Astrocyte (in vitro differentiated cells and primary cell): ENCODE measurements at places on chromosomes 2 and 18. TPM values are rescaled to one million over a fixed set of nuclear protein-coding genes. Genes with fewer than 3 reads are reported as not detected.

DNA sequence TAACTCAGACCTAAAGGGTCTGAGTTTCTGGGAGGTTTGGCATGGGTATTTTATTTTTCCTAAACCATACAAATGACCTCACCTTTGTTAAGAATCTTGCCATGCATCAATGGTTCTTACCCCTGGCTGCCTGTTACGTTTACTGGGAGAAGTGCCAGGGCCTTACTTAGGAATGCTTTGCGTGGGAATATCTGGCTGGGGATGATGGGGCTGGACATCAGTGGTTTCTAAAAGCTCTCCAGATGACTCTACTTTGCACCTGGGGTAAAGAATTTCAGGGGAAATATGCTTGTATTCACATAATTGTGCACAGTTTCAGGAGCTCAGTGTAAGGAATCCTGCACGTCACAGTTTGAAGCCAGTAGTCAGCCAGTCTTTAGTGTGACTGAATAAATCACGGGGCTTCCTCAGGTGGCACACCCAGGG is 18.2 kb upstream of the DAW1 start:
- peak; percentile 99 for DNase-seq

DNA sequence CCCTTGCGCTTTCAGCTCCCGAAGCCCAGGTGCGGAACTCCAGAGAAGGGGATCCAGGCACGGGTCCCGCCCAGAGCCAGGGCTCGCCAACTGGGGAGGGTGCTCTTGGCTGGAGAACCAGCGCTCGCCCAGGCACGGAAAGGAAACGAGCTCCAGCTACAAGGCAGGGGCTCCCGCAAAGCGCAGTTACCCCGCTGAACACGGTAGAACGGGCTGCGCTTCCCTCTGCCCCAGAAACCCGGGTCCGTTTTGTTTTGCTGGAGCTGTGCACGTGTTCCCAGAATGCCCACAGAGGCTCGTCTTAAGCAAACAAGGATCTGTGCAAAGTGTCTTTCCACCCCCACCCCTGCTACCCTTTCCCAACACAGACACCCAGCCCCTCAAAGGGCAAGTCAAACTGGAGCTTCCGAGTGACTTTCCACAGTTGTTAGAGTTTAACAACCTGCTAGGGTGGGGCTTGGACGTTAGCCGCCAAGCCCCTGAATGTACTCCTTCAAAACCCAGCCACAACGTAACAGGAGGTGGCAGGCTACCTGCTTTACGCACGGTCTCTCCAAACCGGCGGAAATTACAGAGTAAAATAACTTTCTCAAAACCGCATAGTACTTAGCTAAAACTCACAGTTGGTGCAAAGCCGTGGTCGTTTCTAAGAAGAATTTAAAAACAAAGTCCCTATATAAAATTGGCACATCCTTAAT is 775 bp downstream of the RNF125 start:
- peak; percentile 44 for DNase-seq

GRCh38 chr18:63249771-63250170 is 69.8 kb downstream of the BCL2 start:
- no peak for DNase-seq

DNA sequence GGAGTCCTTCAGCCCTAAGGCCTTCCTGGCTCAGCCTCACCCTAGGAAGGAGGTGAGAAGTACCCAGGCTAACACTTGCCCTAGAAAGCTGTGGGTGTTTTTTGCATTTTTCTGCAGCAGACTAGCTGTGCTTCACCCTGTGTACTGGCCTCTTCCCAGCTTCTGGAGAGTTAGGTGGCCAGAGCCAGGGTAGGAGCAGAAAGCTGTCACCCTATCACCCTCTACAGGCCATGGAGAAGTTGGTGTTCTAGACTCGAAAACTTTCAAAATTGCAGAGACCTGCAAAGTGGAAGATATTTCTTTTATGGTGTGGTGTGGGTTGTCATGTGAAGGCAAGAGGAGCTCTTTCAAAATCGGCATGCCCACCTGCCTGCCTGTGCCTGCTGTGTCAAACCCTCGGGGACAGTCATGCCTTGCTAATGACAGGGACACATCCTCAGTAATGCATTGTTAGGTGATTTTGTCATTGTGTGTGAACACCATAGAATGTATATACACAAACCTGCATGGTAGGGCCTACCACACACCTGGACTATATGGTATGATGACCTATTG is 29.8 kb downstream of the EHD3 start:
- no peak for DNase-seq

DNA sequence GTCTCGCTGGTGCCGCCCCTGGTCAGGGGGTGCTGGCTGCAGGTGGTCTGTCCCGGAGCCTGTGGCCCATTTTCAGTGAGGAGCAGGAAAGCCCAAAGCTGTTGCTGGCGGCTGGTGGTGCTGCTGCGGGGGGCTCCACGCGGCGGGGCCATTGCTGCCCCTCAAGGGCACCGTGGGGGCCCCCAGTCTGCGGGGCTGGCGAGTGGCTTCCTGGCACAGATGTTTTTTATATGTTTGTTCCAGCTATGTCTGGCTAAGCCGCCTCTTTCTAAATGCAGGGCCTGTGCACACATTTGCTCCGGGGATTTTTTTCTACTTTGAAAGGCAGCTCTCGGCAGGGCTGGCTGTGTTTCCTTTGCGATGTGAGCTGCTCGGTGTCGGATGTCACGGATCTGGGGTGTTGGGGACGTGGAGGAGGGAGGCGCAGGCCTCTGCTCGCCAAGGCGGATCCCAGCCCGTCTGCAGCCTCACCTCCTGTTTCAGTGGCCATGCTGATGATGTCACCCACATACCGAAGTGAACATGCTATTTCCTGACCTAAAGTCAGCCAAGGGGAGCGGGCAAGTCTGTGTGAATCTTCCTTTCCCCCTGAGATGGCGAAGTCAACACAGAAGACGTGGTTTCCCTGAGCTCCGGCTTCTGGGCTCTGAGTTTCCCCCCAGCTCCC is 112.0 kb upstream of the CTDP1 start:
- DNase-seq: peak; percentile 98

DNA sequence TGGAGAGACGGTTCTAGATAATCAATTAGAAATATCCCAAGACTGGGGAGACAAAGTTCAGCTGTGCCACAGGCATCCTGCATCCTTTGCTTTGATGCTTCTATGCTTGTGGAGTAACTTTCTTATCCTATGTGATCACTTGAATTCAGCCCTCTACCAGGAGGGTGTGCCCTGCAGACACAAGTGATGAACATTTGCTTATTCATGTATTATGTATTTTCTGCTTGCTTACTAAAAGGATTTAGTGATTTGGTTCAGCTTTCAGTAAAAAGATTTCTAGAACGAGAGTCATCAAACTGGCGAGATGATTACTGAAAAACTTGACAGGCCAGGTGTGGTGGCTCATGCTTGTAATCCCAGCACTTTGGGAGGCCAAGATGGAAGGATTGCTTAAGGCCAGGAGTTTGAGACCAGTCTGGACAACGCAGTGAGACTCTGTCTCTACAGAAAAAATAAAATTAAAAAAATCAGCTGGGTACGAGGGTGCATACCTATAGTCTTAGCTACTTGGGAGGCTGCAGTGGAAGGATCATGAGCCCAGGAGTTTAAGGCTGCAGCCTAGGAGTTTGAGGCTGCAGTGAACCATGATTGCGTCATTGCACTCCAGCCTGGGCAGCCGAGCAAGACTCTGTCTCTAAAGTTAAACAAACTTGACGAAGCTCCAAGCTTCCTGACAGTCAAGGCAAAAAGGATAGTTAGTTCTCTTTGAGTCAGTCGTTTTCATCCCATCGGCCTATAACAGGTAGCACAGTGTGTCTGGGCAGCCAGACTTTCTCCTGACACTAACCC is 13.3 kb downstream of the HK2 start:
- DNase-seq: no peak

DNA sequence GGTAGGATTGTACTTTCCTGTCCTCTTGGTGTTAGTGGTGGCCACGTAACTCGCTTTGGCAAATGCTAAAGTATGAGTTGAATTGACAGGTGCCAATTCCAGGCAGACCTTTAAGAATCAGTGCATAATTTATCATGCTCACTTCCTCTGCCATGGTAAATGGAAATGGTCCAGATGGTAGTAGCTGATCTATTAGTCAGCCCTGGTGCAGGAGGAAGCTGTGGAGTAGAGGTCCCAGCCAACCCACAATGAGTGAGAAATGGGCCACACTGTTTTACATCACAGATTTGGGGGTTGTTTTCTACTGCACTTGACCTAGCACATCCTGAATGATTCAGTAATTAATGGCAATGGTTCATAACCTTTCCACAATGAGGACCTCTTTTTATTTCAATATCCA is 104.4 kb downstream of the RGPD3 start:
- DNase-seq: no peak

GRCh38 chr2:224711859-224712665 is 4.1 kb downstream of the CCDC195 start:
- DNase-seq: peak; percentile 34

GRCh38 chr2:16326711-16327300 is 338.8 kb downstream of the CYRIA start:
- no peak for DNase-seq

DNA sequence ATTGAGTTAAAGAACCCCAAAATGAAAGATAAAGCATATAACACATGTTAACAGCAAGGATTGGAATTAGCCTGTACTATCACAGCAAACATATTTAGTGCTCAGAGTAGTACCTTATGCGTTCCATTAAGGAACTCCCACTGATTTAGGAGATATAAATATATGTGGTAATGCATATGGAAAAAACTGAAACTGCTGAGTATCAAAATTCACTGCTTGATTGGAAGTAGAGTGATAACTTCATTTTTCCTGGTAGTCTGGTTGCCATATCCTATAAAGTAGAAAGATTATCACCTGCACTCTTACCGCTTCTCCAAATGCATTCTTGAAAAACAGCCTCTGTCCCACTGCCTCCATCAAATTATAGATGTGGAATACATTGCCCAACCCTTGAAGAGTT is 95.1 kb upstream of the FOSL2 start:
- no peak for DNase-seq

DNA sequence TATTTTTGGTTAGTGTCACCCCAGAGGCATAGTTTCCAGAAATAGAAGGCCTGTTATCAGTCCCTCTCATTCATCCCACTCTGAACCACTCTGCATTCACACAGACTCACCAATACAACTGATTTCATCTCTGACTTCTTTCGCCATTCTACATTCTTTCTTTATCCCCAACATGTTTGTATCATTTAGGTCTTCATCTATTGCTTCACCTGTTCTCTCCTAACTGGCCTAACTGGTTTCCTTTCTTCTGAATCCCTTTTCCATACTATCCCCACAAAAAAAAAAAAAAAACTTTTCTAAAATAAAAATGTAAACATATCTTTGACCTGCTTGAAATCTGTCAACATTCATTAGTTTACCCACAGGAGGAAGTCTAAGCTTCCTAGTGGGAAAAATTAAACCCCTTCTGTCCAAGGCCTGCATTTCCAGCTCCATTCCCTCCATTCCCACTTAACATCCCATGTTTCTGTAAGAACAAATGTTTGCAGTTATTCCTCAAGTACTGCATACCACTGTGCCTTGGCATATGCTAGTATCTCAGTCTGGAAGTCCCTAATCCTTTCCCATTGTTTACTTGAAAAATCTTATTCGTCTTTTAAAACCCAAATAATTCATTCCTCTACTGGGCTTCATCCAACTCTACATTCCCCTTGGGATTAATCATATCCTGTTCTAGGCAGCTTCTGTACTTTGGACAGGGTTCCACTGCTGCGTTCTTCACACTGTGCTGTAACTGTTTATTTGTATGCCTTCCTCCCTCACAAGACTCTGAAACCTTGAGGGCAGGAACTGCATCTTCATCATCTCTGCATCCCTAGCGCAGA is 68.5 kb downstream of the FIGN start:
- DNase-seq: peak; percentile 97

GRCh38 chr2:53786705-53787613 is at the start of the genes ASB3 and ERLEC1:
Gene ASB3 (minus strand): TSS chr2:53786953. CDS start chr2:53765572, 21,381 bp downstream.
Gene ERLEC1 (plus strand): TSS chr2:53787044. CDS start chr2:53787211, 167 bp downstream.
- peak; percentile 78 for DNase-seq

CASP10 gene
- 0.43 and 1.2 TPM in 2 replicates for total RNA-seq

TFCP2L1 gene
- total RNA-seq: 0.05 TPM in 1 of 2 replicates, not detected in the other

NR4A2 gene
- total RNA-seq: 1.2 and 1.3 TPM in 2 replicates

WDR54 gene
- total RNA-seq: 14.8 and 17.5 TPM in 2 replicates

C1GALT1C1L gene
- total RNA-seq: not detected in 2 replicates

ERICH2 gene
- 1.7 and 1.9 TPM in 2 replicates for total RNA-seq

IL18R1 gene
- 2.4 and 4.4 TPM in 2 replicates for total RNA-seq

TCF4 gene
- total RNA-seq: 105 and 115 TPM in 2 replicates
